ENCODE measurements at places on chromosomes 3 and 15.

DNA sequence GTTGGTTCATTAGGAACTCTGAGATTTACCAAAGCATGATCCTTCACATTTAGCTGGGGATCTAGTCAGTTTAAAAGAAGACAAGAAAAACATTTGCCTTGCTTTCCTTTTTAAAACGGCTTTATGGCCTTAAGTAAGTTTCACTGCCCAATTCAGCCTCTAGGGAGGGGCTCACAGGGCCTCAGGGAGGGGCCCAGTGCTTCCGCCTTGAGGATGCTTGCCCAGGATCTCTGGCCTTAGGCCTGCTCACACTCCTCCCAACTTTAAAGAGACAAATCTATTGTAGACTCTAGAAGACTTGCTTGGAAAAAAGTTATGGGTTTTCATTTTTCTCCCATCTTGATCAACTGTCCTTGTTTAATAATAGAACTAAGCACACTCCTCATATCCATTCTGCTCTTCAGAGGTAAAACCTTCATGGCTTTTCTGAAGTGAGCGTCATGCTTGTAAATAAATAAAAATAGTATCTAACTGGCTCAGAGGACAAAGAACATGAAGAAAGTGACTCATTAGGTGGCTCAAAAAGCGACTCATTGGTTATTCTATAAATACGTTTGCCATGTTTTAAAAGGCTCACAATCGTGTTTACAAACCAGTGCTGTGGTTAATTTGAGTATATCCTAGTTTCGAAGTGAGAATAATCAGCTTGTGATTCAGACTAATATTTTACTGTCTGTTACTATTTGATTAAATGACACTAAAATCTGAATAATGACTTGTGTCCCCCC is 13.7 kb downstream of the PDHB start:
- DNase-seq = peak; percentile 52

DNA sequence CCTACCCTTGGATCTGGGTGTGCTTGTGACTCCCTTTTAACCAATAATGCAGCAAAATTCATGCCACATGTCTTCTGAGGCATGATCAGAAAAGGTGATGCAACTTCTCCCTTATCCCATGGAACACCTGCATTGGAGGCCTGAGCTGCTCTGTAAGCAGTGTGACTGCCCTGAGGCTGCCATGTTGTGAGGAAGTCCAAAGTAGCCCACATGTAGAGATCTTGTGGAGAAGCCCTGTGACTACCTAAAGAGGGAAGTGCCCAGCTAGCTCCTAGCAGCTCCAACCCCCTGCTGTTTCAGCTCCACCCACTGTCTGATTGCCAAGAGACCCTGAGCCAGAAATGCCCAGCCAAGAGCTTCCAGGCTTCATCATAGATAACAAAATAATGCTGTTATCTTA is 6.4 kb upstream of the NR1D2 start:
- DNase-seq = no peak

GRCh38 chr3:168155303-168155702 is 59.6 kb upstream of the GOLIM4 start:
- no peak for DNase-seq

DNA sequence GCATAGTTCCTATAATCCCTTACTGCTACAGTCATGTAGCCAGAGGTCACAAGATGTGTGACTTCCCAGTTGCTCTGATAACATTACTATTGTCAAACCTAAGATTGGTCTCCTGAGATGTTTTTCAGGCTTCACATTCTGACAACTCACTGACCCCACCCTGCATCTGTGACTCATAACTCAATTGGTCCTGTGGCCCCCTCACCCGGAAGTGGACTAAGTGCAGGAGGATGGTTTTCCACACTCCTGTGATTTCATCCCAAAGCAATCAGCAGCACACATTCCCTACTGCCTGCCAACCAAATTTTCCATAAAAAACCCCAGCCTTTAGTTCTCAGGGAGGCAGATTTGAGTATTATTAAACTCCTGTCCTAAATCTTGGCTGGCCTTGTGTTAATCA is 564.9 kb upstream of the ZNF385D start:
- DNase-seq = no peak

DNA sequence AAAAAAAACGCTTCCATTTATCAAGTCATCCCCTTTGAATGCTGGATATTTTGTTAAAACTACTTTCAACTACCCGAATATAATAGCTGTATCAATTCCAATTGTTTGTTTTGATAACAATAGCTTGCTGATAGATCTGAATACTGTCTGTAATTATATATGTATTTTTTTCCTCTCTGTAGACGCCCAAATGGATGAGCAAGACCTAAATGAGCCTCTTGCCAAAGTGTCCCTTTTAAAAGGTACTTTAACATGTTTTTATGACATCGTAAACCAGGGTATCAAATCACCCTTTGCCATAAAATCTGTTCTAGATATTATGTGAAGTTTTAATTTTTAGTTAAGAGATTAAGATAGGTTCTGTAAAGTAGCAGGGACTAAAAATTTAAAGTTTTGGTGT is 111.5 kb upstream of the FLNB start:
- no peak for DNase-seq

DNA sequence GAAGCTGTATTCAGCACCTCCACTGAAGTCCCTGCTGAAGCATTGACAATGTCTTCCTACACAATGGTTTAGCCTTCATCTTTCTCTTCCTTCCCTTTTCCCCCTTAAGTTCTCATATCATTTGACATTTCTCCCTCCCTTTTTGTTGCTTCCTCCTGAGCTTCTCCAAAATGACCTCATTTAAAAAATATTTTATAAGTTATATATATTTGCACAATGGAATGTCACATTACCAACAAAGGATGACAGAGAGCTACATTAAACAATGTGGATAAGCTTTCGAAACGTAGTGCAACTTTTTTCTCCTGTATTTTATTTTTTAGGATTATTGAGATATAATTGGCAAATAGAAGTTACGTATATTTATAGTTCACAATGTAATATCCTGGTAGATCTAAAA is 13.2 kb upstream of the DLG1 start:
- DNase-seq = no peak

GRCh38 chr3:191143224-191143623 is 55.8 kb upstream of the OSTN start:
- no peak for DNase-seq

DNA sequence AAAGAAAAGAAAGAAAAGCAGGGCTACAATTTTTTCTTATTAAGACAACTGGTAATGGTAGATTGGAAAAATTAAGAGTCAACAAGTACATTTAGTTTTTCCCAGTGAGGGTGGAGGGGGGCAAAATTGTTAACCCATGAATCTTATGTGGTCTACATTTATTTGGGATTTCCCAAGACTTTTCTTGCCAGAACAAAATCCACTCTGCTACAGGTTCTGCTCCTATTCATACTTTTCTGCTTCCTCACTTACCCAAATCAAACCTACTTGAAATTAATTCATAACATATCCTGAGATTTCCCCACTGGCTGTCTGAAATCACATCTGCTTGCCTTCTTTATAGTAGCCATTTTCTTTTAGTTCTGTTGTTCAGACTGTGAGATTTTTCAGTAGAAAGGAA is 41.1 kb downstream of the VGLL3 start:
- no peak for DNase-seq

DNA sequence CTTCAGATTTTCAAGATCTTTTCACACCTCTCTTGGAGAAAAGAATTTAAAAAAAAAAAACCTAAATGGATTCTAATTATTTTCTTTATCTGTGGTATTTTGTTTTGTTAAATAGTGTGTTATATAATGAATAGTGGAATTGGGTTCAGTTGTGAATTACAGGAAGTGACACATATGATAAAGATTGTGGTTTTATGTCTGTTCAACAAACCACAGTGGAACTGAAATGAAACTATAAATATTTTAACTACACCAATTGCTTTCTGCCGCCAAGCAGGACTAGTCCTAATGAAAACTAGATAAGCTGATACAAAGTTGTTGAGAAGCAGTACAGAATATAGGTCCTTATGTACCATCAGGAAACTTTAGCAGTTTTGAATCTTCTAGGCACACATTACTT is 121.6 kb downstream of the UBE2E2 start:
- DNase-seq = no peak

GRCh38 chr3:170727754-170728153 is 141.9 kb upstream of the SLC7A14 start:
- no peak for DNase-seq

GRCh38 chr3:184737641-184738505 is 26.0 kb upstream of the MAGEF1 start:
- peak; percentile 37 for DNase-seq

- DNase-seq = no peak
Observed at GRCh38 chr3:54299169-54299935, 177.0 kb downstream of the CACNA2D3 start.

DNA sequence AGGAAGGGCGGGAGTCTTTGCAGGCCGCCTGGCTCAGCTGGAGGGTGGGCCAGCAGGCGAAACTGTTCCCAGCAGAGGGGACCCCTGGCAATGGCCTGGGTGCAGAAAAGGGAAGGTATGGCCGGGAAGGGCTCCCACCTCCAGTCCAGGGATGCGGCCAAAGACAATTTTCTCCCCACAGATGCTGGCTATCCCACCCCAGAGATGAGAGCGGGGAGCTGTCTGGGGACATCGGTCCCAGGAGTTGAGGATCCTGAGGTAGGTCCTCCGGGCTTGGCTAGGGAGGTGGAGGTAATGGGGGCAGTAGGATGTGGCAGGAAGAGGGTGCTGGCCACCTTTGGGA is 1.7 kb downstream of the SEMA3G start:
- DNase-seq = no peak

DNA sequence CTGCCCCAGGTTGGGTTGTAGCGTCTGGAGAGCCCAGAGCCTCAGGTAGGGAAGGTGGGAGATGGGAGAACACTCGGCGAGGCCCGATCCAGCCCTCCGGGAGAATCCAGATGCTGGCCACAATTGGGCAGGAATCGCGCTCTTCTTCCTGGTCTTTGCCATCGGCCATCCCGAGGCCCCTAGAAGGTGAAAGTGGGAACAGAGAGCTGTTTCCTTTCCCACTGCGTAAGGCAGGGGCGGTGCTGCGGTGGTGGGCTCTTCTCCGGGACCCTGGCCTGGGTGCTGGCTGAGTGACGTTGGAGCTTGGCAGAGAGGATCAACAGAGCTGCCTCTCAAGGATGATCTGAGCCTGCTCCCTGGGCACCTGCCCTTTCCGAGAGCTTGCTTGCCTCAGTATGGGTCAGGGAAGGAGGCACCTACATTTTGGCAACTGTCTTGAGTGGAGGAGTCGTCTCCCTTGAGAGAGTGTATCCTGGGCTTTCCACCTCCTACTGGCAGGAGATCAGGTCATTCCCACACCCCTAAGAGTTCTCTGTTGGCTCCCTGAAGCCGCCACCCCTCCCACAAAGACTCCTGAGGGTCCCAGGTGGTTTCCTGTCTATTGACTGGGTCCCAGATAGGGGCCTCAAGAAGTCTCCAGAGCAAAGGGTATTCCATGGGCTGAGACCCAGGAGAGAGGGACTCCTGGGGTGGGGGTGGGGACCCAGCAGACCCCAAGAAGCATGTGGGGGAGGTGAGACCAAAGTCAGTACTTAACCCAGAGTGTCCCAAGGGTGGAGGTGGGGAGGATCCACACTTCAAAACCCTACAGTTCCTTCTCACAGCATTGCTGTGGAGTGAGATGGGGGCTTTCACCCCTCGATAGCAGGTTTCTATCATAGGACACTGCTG is 1.6 kb downstream of the C15orf39 start:
- DNase-seq = no peak

GRCh38 chr15:90099868-90100831 is 2.1 kb downstream of the IDH2 start:
- peak; percentile 75 for DNase-seq

GRCh38 chr3:46089237-46090011 is 62.1 kb upstream of the XCR1 start:
- DNase-seq = no peak

DNA sequence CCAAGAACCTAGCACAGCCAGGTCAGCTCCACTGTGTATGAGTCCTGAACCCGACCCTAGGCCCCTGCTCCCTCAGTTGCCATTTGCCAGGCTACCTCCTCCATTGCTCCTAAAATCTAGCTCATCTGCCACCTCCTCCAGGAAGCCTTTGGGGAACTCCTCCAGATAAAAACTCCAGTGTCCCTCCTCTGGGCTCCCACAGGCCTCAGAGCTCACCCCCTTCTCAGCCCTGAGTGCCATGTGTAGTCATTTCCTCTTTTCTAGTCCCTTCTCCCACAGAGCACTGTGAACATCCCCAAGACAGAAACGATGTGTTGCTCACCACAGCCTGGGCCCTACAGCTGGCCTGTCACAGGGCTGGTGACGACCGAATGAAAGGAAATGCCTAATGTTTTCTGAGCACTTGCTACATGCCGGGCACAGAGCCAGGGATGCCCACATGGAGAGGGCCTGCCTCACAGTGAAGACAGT is 61.0 kb downstream of the IQSEC1 start:
- no peak for DNase-seq

- no peak for DNase-seq
Observed at GRCh38 chr3:141103503-141103902, 52.4 kb downstream of the SPSB4 start.

GRCh38 chr3:18223974-18224373 is 201.2 kb downstream of the SATB1 start:
- no peak for DNase-seq

GRCh38 chr3:45441584-45442310 is 53.4 kb downstream of the LARS2 start:
- no peak for DNase-seq

DNA sequence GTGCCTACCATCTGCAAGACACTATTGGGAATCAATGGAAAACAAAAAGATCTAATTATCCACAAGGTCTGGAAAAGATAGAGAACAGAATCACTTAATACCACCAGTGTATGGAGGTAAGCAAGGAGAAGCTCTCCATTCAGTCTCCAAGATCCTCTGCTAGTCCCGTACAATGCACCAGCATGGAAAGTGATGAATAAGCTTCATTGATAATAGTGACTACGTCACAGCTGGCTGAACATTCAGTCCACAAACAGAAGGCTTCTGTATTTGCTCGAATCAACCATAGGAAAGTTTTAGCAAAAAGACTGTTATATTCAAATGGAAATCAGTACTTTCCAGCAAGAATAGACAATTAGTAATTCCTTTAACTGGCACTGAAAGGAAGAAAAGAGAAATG is 42.9 kb downstream of the IGSF11 start:
- DNase-seq = no peak

- no peak for DNase-seq
Observed at GRCh38 chr15:66452971-66453580, 44.5 kb downstream of the SNAPC5 start.

DNA sequence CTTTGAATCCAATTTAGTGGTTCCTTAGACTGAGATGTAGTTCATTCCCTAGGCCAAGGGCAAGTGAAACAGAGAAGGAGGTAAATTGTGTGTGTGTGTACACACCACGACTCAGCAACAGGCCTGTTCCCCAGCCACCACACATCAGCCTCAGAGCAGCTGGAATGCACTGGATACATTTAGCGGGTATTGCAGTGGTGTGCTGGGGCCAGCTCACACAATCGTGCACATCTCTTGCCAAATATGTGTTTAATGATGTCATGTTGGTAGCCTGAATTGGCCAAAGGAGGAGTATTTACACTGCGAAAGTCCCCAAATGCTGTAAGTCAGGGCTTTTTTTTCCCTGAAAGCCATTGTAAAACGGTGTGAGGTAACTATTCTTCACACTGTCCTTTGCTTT is 82.3 kb downstream of the RBPMS2 start:
- no peak for DNase-seq

- DNase-seq = no peak
Observed at GRCh38 chr3:8529181-8529637, 27.6 kb downstream of the LMCD1 start.

- DNase-seq = peak; percentile 48
Observed at GRCh38 chr3:25386686-25387255, 41.3 kb upstream of the RARB start.

Measured in right forelimb (tissue), 1 donor.